T-helper 2 cell treated with Interferon-gamma antibody and Interleukin-4, amounts not matched to agents 5 μg/mL and 100 μg/mL, for 36 hours (primary cell): ENCODE measurements at places on chromosomes 3 and 15.
A peak's percentile ranks its signal among the peaks of the same experiment; 100 is the strongest.

GRCh38 chr3:31922962-31923361 lies 58.1 kb downstream of the OSBPL10 start:
- no peak for DNase-seq

DNA sequence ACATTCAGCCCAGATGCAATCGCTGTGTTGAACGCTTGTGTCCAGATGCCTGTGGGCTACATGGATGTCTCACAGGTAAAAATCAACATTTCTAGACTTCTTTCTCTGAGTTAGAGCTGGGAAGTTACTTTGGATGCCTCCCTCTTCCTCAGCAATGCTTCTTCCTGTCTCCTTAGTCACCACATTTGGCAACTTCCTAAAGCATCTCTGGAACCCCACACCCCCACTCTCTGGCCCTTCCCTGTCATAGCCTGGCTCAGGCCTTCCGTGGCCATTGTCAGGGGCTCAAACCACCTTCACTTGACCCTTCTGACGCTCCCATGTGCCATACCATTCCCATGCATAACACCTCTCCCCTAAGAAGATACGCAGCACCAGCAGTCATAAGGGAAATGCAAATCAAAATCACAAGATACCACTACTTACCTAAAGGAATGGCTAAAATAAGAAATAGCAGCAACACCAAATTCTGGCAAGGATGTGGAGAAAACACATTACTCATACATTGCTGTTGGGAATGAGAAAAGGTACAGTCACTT lies 21.6 kb upstream of the RGMA start:
- no peak for DNase-seq

GRCh38 chr3:116256843-116257485 lies 188.3 kb downstream of the LSAMP start:
- DNase-seq = no peak

DNA sequence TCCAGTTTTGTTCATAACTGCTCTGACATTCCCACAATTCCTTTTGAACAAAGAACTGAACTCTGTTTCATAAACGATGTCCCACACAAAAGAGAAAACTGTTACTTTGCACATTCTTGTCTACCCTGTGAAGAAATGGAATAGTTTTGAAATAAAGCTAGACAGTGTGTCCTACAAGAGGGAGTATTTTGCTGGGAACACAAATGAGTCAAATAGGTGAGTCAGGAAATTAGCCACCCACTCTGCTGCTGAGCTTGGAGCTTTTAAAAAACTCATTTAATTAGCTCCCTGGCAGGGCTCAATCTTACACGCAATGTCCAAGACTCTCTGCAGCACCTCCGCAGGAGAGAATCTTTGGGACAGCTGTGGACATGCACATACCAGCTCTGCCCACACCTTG lies 193.4 kb downstream of the SLC9A9 start:
- DNase-seq = no peak

DNA sequence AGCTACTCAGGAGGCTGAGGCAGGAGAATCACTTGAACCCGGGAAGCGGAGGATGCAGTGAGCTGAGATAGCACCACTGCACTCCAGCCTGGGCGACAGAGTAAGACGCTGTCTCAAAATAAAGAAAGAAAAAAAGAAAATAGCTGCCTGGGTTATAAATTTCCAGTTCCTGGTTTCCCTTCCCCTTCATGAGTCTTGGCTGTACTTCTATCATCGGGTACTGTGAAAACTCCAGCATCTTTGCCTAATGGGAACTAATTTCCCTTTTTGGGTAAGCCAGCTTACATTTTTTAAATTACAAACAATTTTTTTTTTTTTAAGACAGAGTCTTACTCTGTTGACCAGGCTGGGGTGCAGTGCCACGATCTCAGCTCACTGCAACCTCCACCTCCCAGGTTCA lies 15.0 kb downstream of the DENND4A start:
- no peak for DNase-seq

- no peak for DNase-seq
Observed at GRCh38 chr15:22950256-22950990, 29.7 kb downstream of the CYFIP1 start.

- DNase-seq = no peak
Observed at GRCh38 chr3:116863822-116864589, 154.4 kb downstream of the TUSC7 start.

GRCh38 chr3:158110658-158111018 lies 749 bp downstream of the RSRC1 start:
- no peak for DNase-seq

GRCh38 chr15:100310041-100310405 lies 31.8 kb downstream of the ADAMTS17 start:
- no peak for DNase-seq

DNA sequence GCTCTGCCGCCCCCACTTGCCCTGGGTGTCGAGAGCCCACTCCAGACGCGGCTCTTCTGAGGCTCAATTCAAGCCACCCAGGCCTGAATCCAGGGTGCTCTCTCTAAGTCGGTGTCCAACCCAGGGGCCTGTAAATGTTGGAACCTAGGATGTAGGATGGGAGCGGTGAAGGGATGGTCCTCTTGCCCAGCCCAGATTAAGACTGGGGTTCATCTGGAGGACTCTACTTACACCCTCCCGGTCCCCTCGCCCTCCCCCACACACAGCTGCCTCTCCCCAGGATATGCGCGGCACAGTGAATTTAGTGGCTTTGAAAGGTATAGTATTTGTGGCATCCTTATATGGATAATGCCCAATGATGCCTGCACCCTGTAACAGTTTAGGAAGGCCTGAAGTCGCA lies 822 bp upstream of the FBN1 start:
- no peak for DNase-seq

DNA sequence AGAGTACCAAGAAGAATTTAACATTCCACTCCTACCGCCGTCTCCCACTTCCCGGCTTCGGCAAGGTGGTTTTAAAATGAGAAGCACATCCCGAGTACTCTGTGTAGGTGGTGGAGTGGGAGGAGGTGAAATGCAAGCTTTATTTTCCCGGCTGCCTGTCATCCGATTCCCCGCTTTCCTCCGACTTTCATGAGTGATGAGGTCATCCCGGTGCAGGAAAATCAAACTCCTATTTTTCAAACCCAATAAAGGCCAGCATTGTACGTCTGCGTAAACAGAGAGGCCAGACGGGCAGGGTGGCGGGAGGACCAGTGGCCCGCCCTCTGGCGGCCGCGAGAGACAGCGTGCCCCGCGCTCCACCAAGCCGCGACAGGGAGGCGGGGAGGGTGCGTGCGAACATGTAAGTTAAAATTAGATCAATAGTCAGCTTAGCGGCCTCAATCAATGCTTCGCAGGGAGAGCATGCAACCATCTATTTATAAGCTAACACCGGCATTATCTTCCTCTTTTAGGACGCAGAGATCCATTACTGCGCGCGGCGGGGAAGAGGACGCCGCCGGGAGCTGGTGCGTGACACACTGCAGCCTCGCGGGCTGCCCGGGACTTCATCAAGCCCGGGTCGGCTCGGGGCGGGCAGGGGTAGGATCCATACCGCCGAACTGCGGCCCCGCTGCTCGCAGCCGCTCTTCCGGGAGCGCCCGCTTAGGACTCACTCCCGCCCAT lies 163.3 kb downstream of the CD47 start:
- peak; percentile 63 for DNase-seq

DNA sequence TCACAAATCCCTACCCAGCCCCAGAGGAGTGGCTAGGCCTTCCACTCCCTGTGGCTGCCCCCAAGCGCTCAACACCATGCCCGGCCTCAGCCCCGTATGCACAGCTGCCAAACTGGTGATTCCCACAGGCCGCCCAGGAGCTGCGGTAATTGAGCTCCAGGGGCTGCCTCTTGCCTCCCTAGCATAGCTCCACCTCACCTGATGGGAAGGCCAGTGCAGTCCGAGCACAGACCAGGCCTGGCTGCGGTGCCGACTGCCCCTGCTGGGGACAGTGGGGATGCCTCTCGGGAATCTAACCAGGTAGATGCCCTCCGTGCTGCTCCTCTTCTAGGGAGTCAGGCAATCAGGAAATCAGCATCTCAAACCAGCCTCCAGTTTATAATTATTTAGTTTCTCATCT lies 25.9 kb downstream of the SCN5A start:
- no peak for DNase-seq

DNA sequence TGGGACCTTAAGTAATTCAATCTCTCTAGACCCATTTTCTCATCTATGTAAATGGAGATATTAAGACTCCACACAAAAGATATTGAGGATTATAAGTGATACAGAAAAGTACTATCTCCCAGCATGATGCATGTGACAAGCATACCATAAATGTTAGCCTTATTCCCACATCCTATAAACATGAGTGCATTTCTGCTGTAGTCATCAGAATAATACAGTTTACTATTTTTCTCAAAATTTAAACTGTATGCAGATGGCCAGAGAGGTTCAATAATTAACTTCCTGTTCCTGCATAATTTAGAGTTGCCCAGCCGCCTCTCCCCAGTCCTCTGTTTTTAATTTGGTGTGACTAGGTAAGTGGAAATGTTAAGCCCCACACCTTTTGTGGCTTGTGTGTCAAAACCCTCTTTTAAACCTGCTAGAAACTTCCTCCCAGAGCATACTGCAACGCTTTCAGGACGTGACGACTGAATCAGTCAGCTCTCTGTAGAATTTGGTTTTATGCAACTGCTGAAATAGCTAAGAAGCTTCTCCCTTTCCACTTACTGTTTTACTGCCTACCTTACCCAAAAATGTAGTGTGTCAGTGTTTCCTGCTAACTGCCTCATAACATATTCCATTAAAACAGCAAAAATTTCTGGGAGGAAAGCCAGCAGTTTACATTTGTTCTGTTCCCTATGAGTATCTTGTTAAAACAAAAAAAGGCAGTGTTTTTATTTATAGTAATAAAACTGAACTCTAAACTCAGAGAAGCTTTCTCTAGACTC lies 1037.9 kb downstream of the EPHA3 start:
- no peak for DNase-seq

- no peak for DNase-seq
Observed at GRCh38 chr3:161103776-161104385, 1.3 kb downstream of the B3GALNT1 start.

DNA sequence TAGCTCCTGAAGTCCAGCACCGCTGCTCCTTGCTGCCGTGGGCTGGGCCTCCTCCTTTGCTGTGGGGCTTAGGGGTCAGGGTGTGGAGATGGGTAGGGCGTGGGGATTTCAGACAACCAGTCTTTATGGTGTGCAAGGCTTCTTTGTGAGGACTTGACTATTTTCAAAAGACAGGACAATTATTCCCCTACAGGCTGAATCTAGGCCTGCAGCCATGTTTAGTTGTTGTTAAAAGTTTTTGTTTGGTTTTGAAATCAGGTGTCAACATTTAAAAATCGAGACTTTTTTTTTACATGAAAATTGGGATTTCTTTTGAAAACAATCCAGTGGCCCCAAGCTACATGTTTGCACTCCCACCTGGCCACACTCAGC lies 10.6 kb downstream of the RPL32 start:
- DNase-seq = no peak

DNA sequence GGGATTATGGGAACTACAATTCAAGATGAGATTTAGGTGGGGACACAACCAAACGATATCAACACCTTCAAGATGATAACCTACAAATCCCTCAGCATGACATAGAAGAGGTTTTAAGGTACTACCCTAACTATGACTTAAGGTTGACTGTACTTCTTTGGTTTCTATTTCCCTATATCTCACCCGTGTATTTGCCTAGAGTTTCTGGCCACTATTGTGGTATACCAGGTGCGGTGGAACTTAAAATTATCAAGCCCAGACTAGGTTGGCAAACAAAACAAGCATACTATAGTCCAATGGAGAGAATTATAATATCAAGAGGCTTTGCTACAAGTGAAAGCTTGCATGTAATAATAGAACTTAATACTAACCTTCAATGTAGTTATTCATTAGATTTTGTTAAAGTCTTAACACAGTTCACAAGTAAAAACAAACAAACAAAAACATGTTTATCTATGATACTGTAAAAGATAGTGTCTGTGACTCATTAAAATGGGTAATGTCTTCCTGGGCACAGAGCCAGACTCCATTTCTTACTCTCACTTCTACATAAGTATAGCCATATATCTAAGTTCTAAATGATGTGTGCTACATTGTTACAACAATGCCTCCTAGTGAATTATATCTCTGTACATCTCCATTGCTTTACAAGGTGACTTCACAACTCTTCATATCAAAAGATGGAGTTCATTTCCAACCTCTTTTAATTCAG lies 479.1 kb downstream of the ZBBX start:
- no peak for DNase-seq

GRCh38 chr3:129000742-129001100 lies 383 bp upstream of the EFCC1 start:
- no peak for DNase-seq

DNA sequence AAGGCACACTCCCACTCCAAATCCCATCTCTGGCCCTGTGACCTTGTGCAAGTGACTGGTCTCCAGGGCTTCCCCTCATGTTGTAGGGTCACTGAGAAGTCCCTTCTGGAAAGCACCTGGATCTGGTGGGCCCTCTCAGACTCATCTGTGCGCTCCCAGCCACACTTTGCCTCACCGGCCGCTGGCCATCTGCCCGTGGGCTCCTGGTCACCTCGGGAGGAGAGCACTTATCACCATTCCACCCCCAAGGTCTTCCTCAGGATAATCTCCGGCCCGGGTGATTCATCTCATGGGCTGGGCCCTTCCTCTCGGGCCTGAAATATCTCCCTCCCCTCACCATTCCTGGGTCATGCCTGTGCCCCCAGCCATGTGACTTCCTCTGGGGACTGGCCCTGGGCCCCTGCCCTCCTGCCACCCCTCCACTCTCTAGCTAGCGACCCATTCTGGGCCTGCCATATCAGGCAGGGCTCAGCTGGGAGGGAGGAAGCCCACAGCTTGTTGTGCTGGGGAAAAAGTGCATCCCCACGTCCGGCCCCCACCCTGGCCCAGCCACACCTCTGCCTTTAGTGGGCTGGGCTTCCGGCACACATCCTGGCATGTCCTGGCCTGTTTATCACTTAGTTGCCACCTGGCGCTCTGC lies 10.6 kb upstream of the WNT7A start:
- no peak for DNase-seq

DNA sequence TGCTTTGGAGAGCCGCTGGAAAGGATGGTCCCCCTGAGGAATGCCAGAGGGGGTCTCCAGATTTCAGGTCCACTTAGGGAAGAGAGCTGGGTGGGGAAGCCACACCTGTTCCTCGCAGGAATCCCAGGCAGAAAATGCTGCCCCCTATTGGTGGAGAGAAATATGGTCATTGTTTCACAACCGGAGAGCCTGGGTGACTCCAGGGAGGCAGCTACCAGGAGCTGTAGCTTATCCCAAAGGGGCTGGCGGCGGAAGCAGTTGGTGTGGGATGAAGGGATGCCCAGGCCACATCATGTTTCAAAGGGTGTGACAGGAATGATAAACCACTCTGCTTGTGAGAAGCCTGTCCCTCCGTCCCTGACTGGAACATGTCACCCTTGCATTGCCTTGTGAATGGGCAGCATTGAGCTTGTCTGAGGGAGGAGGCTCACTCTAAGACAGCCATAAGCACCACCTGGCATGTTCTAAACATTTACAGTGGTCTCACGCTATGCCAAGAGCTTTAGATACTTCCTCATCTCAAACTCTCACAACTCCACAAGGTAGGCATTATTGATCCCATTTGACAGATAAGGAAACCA lies 34.5 kb downstream of the POMGNT2 start:
- no peak for DNase-seq

- no peak for DNase-seq
Observed at GRCh38 chr15:58146749-58147148, 8.6 kb downstream of the AQP9 start.
